ENCODE measurements at places on chromosomes 16 and 17. TPM values are rescaled to one million over a fixed set of nuclear protein-coding genes. Genes with fewer than 3 reads are reported as not detected.

- H3K36me3 ChIP-seq, result peaks cover 6% of the 10 kb centered on the region
- H3K27ac ChIP-seq, result peak overlapping the region; percentile 99
- H3K4me3 ChIP-seq, result peak overlapping the region; percentile 98
- H3K4me1 ChIP-seq, result peaks cover 10% of the 10 kb centered on the region
- DNase-seq, result no peak
Observed at GRCh38 chr16:71894229-71894920, 956 bp upstream of the IST1 start.

DNA sequence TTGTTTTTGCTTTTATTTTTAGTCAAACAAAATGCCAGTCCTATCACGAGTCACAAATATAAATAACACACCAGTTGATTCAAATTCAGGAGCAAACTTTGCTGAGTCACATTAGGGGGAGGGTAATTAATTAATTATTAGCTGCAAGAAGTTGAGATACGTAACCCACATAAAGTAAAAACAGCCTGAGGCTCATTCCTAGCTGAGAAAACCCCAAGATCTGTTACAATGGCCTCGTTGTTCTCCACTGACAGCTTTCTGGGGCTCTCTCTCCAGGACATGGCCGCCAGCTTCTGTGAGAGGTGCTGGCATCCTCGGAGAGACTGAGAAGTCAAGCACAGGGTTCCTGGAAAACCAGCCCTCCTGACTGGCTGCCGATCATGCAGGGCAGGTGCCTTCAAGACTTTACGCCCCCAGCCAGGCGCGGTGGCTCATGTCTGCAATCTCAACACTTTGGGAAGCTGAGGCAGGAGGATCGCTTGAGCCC is 11.1 kb downstream of the RAB40B start:
- H3K4me1 ChIP-seq, result peaks cover 6% of the 10 kb centered on the region
- peak overlapping the region; percentile 46 for H3K27ac ChIP-seq
- H3K36me3 ChIP-seq, result peaks cover 5% of the 10 kb centered on the region
- DNase-seq, result no peak

CTRL gene
- 2.2 TPM for total RNA-seq

GRCh38 chr16:2081201-2082084 is 33.7 kb downstream of the TSC2 start:
- H3K4me3 ChIP-seq, result no peak overlapping the region
- no peak overlapping the region for H3K27ac ChIP-seq
- no peak for DNase-seq

DNA sequence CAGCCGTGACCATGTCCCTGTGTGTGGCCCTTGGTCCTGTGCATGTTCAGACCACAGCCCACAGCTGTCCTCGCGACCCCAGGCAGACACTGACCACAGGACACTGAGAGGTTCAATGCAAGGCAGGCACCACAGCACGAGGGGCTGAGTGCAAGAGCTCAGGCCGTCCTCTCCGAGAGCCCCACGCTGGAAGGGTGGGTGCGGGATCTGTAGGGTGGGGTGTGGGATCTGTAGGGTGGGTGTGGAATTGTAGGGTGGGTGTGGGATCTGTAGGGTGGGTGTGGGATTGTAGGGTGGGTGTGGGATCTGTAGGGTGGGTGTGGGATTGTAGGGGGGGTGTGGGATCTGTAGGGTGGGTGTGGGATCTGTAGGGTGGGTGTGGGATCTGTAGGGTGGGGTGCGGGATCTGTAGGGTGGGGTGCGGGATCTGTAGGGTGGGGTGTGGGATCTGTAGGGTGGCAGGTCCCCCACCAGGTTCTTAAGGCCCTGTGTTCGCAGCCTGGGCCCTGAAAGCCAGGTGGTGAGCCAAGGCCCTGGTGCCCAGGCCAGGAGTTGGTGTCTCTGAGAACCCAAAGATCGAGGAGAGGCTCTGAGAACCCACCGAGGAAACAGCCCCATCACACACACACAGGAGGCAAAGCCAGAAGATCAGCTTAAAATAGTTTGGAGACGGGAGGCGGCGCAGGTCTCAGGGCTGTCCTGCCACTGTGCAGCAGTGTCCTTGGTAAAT is 48.2 kb downstream of the METRNL start:
- H3K4me1 ChIP-seq, result no peaks in the 10 kb centered on the region
- H3K4me3 ChIP-seq, result no peak overlapping the region
- peaks cover 39% of the 10 kb centered on the region for H3K27me3 ChIP-seq
- no peak for DNase-seq
- no peaks in the 10 kb centered on the region for H3K36me3 ChIP-seq

DNA sequence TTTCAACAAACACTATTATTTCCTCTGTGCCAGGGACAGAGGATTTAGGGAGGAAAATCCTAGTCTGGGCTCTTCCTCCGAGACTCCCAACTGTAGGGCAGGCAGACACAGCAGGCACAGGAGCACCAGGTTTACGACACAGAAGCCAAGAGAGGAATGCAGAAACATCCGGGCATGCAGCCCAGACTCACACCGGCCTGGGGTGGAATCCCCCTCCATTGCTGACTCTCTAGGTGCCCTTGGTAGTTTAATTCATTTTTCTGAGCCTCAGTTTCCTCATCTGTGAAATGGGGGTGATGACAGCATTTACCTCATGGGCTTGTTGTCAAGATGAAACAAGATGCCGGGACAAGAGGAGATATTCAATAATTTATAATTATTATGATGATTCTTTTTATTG is 14.9 kb downstream of the CA4 start:
- no peak overlapping the region for H3K27ac ChIP-seq
- H3K27me3 ChIP-seq, result peaks cover 19% of the 10 kb centered on the region
- no peak for DNase-seq
- H3K4me3 ChIP-seq, result no peak overlapping the region
- H3K4me1 ChIP-seq, result peaks cover 12% of the 10 kb centered on the region

All from progenitor cell of endocrine pancreas (in vitro differentiated cells).